Astrocyte of the hippocampus (primary cell): ENCODE measurements at places on chromosomes 7 and 10.

GRCh38 chr7:18590744-18591340, 95.3 kb downstream of the HDAC9 start:
- DNase-seq = peak; percentile 68

- peak; percentile 56 for DNase-seq
Observed at GRCh38 chr10:88152728-88153133, 289.3 kb downstream of the PTEN start.

DNA sequence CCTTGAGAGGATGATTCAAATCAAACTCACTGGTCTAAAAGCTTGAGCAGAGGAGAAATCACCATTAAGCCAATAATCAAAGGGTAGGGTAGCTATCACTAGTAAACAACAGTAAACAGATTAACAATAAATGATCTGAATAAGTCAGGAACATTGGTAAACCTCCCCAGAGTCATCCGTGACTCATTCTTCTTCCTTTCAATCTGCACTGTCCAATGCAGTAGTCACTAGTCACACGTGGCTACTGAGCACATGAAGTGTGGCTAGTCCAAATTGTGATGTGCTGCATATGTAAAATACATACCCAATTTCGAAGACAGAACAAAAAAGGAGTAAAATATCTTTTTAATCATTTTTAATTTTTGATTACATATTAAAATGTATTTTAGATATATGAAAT, 64.0 kb downstream of the ERCC6 start:
- DNase-seq = no peak

- peak; percentile 23 for DNase-seq
Observed at GRCh38 chr7:69504733-69505420, 93.4 kb upstream of the AUTS2 start.

GRCh38 chr7:131529179-131529578, 27.2 kb downstream of the PODXL start:
- no peak for DNase-seq

DNA sequence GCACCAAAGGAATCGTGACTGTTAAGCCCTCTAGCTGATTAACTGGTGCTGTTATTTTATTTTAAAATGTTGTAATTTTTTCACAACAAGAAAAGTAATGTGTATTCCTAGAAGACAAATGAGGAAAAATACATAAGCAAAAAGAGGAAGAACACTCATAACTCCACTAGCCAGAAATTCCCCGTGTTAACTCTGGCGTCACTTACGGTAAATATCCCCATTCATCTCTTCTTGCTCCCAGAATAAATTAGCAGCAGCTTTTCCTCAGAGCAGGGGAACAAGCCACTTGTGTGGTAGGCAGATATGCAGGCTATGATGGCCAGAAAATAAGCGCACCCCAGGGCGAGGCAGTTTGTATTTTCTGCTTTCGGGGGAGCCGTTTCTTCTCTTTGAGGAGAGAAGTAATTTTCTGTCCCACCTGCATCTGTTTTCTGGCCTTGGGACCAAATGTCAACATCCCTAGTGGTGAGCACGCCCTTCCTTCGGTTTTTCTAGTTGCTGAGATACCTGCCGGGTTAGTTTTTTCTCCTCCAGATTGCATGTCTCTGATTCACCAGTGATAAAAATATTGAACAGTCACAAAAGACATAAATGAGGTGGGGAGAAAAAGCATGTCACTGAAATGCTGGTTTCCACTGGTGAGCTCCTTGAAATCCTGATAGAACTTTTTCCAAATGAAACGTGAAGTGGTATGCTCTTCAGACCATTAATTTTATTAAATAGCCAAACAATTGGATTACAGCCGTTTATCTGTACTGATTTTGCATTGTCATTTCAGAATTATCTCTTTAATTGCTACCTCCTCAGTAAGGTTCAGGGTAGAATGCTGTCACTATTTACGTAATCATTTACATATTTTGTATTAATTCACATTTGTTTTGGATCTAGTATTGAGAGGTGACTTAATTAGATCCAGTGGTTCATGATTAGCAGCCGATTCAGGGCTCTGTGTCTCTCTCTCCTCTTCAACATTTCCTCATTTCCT, 268.1 kb downstream of the CAMK1D start:
- peak; percentile 63 for DNase-seq

DNA sequence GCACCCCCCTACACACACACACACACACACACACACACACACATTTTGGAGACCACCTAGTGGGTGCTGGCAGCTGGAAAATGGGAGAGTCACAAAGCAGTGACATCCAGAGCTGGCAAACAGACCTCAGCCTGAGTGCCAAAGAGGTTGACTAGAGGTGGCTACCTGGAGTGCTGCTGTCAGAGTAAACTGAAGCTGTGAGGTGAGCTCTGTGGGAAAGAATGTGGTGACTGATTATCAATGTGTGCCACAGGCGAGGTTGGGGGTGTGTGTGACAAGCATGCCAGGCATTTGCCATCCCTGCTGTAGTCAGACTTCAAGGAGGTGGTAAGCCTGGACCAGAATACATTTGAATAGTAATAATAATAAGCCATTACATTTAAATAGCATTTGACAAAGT, 120.6 kb downstream of the SLIT1 start:
- DNase-seq = peak; percentile 71

DNA sequence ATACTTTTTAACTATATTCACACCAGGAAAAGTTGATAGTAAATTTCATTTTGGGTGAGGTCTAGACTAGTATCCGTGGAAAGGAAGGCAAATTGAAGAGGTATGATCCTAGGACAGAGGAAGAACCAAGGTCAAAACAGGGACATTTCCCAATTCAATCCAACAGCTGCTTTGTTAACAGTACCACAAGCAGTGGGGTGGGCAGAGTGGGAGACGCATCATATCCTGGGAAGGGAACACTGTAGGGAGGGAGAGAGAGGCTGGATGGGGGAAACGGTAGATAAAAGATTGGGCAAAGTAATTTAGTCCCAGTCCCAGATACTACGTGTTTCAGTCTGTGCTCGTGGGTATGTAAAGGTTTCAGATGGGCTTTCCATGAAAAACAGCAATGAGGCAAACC, 9.2 kb upstream of the FAS start:
- DNase-seq = no peak
